ENCODE measurements at places on chromosomes 3 and 15.

- DNase-seq: no peak
These were observed 56.2 kb upstream of the FILIP1L start for GRCh38 chr3:100170486-100170885.

GRCh38 chr3:127745656-127746399, 73.1 kb downstream of the ABTB1 start:
- no peak for DNase-seq

GRCh38 chr3:37935756-37936666, 54.6 kb upstream of the VILL start:
- no peak for DNase-seq

- no peak for DNase-seq
These were observed at the start of gene CXCR6 for GRCh38 chr3:45943207-45943846. CXCR6 (plus strand) TSS chr3:45943464; CDS start chr3:45946482, 3,018 bp downstream.

- no peak for DNase-seq
These were observed 126.7 kb downstream of the MYLK start for GRCh38 chr3:123757281-123757940.

GRCh38 chr15:101159936-101160815, 91.7 kb downstream of the CHSY1 start:
- no peak for DNase-seq

GRCh38 chr3:151303751-151304150, 12.9 kb downstream of the GPR87 start:
- no peak for DNase-seq

- DNase-seq: no peak
These were observed 23.1 kb downstream of the SRGAP3 start for GRCh38 chr3:9226326-9226725.

GRCh38 chr3:18144571-18144970, 280.6 kb downstream of the SATB1 start:
- DNase-seq: no peak

DNA sequence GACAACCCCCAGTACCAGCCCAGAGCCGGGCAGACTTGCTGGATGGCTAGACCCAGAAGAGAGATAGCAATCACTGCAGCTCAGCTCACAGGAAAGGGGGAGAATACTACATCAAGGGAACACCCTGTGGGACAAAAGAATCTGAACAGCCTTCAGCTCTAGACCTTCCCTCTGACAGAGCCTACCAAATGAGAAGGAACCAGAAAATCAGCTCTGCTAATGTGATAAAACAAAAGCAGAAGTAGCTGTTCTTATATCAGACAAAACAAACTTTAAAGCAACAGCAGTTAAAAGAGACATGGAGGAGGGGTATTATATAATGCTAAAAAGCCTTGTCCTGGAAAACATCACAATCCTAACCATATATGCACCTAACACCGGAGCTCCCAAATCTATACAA, 283.3 kb downstream of the KLF13 start:
- DNase-seq: no peak

GRCh38 chr3:111862415-111862814, 3.4 kb downstream of the PHLDB2 start:
- no peak for DNase-seq

GRCh38 chr3:82707035-82707434, 945.6 kb upstream of the GBE1 start:
- no peak for DNase-seq

- DNase-seq: no peak
These were observed 317.0 kb upstream of the ADAMTS9 start for GRCh38 chr3:65004795-65005295.

- DNase-seq: no peak
These were observed 49.6 kb upstream of the PPARG start for GRCh38 chr3:12239301-12239700.

DNA sequence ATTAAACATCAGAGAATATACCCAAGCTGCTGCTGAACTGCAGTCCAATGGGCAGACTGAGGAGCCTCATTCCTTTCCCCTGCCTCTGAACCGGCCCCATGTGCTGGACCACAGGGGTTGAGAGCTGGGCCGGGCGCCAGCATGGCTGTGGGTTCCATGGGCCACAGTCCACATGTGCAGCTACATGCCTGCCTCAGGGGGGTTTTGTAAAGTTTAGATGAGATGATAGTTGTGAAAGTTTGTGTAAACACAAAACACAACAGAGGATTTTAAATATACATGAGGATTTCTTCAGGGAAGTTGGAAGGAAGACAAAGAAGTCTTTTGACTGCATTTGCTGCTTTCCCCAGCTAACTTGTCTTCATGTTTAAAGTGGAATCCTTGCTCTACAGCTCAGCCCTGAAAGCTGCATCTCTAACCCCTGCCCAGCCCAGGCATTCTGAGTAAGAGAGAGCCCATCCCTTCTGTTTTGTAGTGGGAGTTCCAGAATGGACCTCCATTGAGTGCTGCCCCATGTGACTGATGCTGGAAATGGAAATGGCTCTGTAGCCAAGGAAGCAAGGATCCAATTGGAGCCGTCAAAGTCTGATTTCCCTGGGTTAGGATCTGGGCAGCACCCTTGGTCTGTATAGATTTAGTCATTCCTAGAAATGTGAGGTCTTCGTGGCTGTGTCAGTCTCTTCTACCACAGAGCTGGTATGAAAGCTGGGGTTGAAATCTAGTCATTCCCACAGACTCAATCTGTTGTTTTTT, 17.5 kb downstream of the SLC12A8 start:
- no peak for DNase-seq

GRCh38 chr3:194009019-194009418, 126.9 kb upstream of the HES1 start:
- no peak for DNase-seq

GRCh38 chr3:195213639-195214315, 57.2 kb downstream of the XXYLT1 start:
- no peak for DNase-seq

- DNase-seq: no peak
These were observed 746.6 kb upstream of the CFAP20DC start for GRCh38 chr3:59796456-59796855.

- DNase-seq: no peak
These were observed 24.1 kb upstream of the OR5K4 start for GRCh38 chr3:98329392-98330124.

DNA sequence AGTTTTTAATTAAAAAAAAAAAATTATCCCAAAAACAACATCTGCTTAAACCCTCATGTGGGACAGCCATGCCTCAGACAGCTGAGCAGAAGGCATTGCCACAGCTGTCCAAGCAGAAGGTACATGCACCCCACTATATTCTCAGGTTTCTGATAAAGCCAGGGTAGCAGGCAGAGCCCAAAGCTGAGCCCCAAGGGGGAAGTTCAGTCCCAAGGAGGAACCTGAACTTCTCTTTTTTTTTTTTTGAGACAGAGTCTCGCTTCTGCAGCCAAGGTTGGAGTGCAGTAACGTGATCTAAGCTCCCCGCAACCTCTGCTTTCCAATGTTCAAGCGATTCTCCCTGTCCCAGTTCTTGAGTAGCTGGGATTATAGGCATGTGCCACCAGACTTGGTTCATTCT, 33.2 kb downstream of the MKRN2 start:
- DNase-seq: no peak

GRCh38 chr15:67174446-67174845, 80.0 kb downstream of the AAGAB start:
- no peak for DNase-seq

DNA sequence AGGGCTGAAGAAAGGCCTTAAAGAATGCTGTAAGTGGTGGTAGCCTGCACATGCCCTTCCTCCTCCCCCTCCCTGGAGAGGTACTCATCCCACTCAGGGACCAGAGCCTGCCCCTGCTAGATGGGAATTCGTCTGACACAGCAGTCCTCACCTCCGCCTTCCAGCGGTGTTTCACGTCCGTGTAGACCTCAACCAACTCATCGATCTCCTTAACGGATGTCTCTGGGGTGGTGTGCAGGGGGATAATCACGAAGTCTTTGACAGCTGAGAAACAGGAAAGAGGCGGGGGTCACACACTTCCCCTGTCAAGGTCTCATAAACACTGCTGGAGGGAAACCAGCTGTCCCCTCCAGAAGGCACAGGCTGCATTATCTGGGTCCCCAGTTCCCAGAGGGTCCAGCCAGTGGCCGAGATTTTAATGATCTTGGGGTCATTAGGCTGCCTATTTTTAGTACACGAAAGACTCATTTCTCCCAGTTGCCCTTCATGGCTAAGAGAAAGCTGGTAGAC, 9.9 kb downstream of the DNASE1L3 start:
- DNase-seq: no peak

GRCh38 chr3:17901893-17902292, 159.5 kb upstream of the TBC1D5 start:
- no peak for DNase-seq

DNA sequence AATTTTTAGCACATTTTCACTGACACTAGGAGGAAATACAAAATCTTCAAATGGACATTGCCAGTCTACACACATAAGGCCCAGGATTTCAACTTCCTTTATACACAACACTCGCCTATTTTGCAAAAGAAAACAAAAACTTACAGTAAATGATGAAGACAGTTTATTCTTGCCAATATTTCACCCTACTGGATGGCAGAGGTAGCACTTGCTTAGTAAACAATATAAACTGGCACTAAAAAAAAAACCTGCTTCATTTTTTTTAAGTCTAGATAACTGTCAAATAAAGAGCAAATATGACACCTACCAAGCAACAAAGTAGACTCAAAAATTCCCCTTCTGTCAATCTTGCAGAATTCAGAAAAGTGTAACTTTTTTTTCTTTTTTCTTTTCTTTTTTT, 204.0 kb downstream of the VPS13C start:
- no peak for DNase-seq

DNA sequence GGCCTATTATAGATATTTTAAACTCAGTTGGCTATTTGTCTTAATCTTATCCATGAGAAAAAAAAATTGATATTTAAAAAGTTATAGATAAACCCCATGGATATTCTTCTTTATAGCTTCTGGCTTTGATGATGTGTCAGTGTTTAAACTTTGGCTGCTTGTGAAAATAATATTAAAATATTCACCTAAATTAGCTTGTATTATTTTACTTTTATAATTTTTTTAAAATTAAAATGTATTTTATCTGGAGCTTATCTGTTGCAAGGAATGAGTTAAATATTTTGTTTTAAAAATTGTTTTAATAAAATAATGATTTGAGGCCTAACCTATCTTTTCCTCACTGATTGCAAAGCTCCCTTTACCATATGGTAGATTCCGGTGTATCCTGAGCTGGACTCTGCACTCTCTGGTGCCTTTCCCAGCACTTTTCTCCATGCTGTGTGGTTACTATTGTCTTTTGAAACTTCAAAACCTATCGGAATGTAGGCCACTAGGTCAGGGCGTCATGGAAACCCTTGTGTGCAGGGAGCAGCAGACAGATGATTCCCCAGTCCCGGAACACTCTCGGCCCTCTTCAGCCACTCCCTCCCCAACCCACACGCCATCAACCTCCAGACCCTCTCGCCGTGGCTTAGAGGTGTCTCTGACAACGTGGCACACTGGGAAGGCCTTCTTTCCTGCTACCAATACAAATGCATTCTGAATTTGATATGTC, 252.3 kb upstream of the ATP10A start:
- DNase-seq: no peak

DNA sequence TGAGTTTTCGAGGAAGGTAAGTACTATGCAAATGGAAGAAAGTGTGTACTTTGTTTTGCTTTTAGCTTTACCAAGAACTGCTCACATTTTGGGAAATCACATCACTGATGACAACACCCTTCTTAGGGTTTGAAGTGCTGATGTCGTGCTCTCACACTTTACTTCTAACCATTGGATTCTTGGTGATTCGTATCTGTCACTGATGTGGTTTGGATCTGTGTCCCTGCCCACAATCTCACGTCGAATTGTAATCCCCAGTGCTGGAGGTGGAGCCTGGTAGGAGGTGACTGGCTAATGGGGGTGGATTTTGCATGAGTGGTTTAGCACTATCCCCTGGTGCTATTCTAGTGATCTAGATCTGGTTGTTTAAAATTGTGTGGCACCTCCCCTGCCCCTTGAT, 75.4 kb upstream of the RGMA start:
- no peak for DNase-seq

GRCh38 chr15:93332168-93332553, 243.2 kb upstream of the RGMA start:
- no peak for DNase-seq

GRCh38 chr15:83012076-83012426, 612 bp upstream of the C15orf40 start:
- no peak for DNase-seq

DNA sequence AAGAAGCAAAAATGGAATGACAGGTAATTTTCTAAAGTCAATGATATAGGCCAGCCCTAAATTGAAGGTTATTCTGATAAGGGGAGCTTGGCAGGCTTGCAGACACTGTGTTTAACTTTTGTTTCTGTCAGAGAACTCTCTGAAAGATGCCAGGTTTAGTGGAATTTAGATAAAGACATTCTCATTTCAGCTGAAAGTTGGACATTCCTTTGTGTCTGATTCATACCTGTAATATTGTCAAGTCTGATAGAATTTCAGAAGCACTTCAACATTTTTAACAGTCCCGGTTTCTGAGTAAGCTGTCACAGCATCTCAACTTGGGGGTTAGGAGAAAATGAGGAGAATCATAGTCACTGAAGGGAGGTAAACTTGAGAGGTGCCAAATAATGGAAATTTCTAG, 84.0 kb downstream of the DIPK2A start:
- no peak for DNase-seq

- no peak for DNase-seq
These were observed 1.4 kb downstream of the ACVR2B start for GRCh38 chr3:38454884-38455638.

Measured in stimulated activated naive B cell treated with anti-CD40 and anti-IgM and Interleukin-4, amounts not matched to agents 10 μg/mL and 1 μg/mL and 100 μg/mL, for 72 hours (primary cell).